Left lobe of liver (tissue), 2 donors: ENCODE measurements at places on chromosomes 5 and 9. TPM values are rescaled to one million over a fixed set of nuclear protein-coding genes. Genes with fewer than 3 reads are reported as not detected.

Gene SPINK1
- total RNA-seq: 20.0 TPM

GRCh38 chr5:119218830-119219782, 136.7 kb upstream of the TNFAIP8 start:
- no peak for DNase-seq

Gene SLC1A3
- 5.6 TPM for total RNA-seq

DNA sequence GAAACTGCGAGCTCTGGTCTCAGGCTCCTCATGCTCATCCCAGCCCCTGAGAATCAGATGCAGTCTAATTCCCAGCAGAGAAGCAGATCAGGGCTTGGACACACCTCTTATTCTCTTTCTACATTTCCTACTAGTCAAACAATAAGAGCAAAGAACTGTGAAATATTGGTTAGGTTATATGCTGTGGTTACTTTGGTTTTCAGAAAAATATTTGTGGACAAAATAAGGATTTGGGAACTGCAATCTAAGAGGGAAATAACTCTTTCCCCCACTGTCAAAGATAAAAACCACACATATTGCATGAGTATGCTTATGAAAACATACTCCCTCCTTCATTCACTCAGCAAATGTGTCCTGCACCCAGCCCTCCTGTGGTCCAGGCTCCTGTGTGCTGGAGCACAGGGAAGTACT, 164.5 kb upstream of the S1PR3 start:
- DNase-seq: no peak

Gene C1QTNF3
- 1.9 TPM for total RNA-seq

DNA sequence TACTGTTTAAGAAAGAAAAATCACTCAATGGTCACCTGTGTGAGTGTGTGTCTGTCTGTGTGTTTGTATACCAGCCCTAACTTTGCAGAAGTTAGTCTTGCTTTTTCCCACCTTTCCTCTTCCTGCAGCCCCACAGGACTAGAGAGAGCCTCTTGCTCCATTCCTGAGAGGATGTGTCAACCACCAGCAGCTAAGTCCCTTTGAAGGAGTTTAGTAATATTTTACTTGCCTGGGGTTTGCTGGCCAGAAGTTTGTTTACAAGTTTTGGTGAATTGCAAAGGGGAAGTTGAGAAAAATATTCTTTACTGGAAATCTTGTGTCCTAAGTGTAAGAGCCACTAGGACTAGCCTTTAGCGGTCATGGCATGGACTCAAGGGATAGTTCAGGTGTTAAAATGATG, 316.2 kb downstream of the BRINP1 start:
- no peak for DNase-seq

DNA sequence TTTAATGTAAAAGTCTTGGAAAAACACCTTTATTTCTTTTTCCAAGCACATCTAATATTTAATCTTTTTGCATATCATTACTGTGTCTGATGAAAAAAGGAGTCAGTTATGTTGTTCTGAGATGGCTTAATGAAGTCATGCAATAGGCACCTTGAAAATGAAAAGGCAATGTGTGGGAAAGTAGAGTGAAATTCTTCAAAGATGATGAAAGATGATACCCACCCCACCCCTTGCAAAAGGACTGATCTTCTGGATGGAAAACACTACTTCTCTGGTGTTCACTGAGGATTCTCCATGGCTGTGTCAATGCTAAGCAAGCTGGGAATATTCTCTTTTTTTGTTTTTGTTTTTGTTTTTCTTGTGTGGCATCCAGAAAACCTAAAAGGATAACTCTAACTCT, 47.9 kb upstream of the TRPC7 start:
- no peak for DNase-seq

Gene GPR151
- not detected for total RNA-seq

GRCh38 chr5:7494481-7495130, 98.7 kb downstream of the ADCY2 start:
- no peak for DNase-seq

- no peak for DNase-seq
Measured at GRCh38 chr9:114121227-114122135, 22.4 kb upstream of the KIF12 start.

DNA sequence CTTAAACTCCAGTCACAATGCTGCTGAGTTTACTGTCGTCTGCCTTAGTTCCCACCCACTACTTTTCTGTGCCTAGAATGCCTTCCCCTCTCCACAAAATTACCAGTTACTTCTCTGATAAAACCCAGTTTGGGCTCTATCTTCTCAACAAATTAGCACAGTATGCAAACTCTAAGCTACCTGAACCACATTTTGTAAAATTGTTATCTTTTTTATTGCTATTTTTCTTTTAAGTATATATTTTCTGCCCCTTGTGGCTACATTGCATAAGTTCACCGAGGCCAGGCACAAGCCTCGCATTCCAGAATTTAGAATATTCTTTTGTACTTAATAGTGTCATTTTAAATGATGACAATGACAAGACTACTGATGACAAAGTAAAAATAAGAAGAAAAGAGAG, 60.0 kb downstream of the POU5F2 start:
- no peak for DNase-seq

DNA sequence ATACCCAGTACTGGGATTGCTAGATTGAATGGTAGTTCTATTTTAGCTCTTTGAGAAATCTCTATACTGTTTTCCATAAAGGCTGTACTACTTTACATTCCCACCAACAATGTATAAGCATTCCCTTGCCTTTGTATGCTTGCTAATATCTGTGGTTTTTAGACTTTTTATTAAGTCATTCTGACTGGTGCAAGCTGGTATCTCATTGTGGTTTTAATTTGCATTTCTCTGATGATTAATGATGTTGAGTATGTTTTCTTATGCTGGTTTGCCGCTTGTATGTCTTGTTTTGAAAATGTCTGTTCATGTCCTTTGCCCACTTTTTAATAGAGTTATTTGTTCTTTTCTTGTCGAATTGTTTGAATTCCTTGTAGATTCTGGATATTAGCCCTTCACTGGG, 512.7 kb upstream of the PAPPA start:
- no peak for DNase-seq

GRCh38 chr9:124471761-124472160, 21.5 kb downstream of the ADGRD2 start:
- no peak for DNase-seq

DNA sequence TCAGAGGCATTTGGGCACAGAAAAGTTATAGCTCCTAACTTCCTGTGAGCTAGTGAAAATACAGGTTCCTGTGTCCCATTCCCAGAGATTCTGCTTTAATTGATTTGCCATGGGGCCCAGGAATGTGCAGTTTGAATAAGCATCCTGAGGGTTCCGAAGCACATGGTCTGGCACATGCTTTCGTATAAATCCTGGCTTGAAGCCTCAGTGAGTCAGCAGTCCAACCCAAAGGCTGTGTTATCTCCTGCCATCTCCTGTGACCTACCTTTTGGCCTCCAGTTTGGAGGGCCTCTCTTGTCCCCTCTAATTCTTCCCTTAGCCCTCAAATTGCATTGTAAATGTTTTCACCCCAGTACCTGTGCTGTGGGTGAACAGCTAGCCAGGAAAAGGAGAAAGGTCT, 183.8 kb downstream of the NR3C1 start:
- DNase-seq: no peak

- no peak for DNase-seq
Measured at GRCh38 chr9:5563886-5564285, 53.6 kb downstream of the PDCD1LG2 start.

Gene STING1
- 8.0 TPM for total RNA-seq

DNA sequence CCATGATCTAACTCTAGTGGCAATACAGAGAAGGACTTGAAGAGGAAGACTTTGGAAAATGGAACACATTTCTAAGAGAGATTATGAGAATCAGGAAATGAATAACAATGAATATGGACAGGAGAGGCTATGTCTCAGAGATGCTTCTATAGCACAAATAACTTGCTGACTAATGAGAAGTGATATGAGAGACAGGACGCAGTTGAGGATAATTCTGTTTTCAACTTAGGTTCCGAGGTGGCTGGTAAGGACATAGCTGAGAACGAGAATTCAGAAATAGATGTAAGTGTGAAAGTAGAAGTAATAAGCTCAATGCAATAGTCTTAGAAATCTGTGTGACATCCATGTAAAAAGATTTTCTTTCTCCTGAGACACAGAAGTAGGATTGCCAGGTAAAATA, 358.1 kb upstream of the GRAMD2B start:
- no peak for DNase-seq

DNA sequence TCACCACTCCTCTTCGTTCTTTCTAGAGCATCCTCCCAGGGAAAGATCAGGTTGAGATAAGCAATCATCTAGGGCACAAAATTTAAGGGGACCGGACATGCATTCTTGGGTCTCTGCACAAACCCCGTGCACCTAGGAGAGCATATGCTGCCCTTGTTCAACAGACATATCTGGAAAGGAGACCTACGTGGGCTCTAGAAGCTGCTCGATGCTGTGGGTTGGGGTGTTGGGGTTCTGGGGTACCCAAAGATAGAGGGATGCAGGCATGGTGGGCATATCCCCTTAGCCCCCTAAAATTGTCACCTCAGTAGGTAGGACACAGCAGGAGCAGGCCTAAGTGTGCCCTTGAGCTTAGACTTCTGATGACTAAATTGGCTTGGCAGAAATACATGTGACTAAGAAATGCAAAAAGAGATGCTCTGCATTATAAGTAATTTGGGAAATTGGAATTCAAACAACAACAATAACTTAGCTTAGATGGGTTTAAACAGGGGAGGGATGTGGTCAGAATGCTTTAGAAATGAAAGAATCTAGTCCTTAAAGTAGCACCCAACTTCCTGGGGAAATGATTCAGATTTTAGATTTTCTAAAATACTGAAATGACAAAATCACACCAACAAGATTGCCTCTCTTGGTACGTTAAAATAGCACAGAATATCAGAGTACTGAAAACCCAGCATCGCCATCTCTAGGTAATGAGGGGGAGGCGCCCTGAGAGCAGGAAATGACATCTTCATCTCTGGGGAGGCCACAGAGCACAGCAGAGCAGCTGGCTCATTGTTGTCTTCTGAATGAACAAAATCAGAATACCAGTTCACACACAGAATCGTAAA, 172.3 kb downstream of the GNA14 start:
- DNase-seq: no peak

- no peak for DNase-seq
Measured at GRCh38 chr5:90641528-90641927, 82.9 kb downstream of the ADGRV1 start.

DNA sequence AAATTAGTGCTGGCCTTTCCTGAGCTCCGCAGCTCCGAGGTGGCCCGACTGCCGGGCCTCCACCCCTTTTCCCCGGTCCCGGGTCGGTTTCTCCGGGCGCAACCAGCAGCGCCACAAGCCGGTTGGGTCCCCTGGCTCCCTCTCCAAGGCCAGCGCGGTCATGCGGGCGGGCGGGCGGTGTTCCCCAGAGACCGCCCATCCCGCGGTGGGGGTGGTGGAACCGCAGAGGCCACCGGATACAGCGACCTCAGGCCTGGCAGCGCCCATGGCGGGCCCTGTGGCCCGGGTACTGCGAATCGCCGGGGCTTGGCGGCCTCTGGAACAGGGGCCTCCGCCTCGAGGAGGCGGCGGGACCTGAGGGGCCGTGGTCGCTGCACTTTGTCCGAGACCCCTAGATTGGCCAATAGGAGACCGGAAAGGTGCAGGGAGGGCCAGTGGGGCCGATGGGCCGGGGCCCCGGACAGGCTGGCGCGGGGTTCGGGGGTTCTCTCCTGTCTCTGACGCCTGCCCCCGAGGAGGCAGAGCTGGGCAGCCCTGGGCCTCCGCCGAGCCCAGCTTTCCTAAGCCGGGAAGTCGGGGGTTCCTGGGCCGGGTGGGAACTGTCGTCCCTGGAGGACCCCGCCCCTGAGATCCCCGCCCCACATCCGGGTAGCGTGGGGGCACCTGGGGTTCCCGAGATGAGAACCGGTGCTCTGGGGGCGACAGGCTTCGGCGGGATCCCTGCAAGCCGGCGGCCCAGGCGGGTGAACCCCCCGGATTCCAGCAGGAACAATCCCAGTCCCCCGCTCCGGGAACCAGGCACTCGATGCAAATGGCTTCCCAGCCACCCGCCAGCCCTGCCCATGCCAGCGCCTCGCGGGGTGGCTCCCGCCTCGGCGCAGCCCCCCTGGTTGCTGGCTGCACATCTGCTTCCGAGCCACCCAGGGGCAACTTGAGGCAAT, 293.9 kb downstream of the ZSWIM6 start:
- peak; percentile 73 for DNase-seq

GRCh38 chr5:17413691-17414090, 84.3 kb upstream of the TAF11L2 start:
- DNase-seq: no peak

Gene CCIN
- not detected for total RNA-seq

DNA sequence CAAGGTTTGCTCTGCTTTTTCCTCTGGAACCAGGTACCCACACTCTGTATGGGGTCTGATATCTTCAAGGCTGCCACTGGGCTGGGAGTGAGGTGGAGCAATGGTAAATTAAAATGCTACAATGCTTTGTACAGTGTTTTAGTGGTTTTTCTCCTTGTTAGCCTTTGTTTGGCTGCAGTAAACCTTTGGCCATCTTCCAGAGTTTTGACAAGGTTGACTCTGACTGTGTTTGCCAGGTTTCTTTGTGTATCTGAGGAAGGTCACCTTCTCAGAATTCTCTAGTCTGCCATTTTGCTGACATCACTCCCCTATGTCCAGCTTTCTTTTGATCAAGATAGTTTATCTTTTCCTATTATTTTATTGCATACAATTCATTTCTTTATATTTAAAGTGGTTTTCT, 11.2 kb downstream of the SPATA31D1 start:
- DNase-seq: no peak

- no peak for DNase-seq
Measured at GRCh38 chr5:142495531-142495930, 170.7 kb upstream of the SPRY4 start.

DNA sequence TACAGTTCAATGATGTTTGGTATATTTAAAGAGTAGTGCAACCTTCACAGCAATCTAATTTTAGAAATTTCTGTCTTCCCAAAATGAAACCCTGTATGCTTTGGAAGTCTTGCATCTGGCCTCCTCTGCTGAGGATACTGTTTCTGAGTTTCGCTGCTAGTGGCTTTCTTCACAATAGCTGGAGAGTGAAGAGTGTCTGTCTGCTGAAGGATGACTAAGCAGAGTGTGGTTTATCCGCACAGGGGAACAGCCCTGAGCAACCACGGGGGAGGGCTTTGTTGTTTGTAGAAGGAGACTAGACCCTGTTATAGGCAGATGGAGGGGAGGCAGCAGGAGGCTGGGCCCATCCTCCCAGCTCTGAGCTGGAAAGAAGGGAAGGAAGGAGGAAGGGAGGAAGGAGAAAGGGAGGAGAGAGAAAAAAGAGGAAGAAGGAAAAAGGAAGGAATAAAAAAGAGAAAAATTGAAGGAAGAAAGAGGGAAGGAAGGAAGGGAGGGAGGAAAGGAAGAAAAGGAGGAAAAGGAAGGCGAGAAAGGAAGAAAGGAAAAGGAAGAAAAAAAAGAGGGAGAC, 10.5 kb upstream of the IRX2 start:
- DNase-seq: no peak

Gene DNAI1
- total RNA-seq: not detected

Gene OTP
- total RNA-seq: not detected

DNA sequence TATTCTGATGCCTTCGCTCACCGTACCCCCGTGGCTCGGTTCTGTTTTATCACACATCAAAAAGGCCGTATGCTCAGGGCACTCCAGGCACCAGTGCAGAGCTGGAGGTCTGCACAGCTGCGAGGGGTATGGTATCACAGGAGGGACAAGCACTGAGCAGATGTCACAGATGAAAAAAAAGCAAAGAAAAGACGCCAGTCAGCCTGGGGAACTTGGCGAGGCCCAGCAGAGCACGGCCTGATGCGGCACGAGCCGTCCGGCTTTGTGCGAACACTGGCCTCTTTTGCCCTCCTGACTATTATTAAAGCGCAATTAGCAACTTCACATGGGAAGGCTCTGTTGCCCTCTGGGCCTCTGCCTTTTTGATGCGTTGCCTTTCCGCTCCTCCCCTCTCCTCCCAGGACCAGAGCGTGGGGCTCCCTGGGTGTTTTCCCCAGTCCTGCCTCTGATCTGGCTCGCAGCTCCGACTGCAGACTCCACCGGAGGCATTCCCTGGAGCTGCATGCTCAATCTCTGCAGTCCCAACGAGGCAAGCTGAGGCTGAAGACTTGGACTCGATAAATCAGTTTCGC, 44.4 kb downstream of the AK8 start:
- DNase-seq: no peak
